Ureter (tissue), 1 donor: ENCODE measurements at places on chromosomes 13 and 19. TPM values are rescaled to one million over a fixed set of nuclear protein-coding genes. Genes with fewer than 3 reads are reported as not detected.

GRCh38 chr19:18425515-18426415, 6.6 kb downstream of the SSBP4 start:
- no peak for DNase-seq

DNA sequence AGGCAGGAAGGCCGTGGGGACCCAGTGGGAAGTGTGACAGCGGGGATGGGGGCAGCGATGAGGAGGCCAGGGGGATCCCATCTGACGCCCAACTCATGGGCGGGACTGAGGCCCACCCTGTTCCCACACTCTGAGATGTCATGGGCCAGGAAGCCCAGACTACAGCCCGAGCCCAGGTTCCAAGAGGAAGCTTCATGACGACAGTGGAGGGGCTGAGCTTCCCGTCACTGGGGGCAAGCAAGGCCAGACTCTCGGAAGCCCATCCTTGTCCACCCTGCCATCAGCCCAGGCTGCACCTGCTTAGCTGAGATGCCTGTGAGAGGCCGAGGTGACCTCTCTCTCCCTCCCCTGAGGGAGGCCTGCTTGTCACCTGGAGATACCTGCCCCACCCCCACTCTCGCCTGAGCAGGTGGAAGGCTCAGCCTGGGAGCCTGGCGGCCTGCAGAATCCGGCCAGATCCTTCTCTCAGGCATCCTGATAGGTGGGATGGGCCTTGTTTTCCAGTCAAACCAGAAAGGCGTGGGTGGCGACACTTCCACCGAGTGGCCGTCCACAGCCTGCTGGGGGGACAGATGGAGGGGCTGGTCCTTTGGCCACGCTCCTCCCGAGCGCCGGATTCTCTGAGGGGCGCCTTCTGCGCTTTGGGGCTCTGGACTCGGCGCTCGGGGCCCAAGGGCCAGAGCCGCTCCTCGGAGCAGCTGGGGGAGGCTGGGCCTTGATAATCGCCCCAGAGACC, 4.8 kb downstream of the ZBTB7A start:
- peak; percentile 81 for DNase-seq

DNA sequence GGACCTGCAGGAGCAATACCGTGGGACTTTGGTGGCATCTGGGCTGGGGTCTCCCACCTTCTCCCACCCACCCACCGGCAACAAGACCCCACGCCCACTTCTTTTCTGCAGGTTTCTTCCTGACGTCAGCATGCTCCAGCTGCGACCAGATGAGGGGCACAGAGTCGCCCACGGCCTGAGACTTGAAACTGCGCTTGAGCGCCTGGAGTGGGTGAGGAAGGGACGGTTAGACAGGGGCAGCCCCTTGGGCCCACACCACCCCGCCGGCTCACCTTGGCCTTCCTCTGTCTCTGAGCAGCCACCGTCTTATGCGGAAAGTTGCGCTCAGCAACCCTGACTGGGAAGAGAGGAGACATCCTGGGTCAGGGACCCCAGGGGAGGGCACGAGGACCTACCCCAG, 2.2 kb downstream of the GARIN5B start:
- no peak for DNase-seq

DNA sequence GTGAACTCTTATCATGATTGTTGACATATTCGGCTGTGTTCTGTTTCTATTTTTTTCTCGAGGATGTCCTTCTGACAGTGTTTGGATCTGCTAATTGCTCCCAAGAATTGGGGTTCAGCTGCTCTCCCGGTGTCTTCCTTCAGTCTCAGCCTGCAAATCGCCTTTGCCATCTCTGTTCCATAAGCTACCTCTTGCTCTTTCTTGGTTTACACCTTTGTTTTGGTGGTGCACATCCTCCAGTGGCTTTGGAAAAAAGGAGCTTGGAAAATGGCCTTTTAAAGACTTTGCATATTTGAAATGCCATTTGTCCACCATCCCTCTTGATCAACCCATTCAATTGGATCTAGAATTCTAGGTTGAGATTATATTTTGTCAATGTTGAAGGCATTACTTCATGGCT, 137.2 kb downstream of the URI1 start:
- no peak for DNase-seq

DNA sequence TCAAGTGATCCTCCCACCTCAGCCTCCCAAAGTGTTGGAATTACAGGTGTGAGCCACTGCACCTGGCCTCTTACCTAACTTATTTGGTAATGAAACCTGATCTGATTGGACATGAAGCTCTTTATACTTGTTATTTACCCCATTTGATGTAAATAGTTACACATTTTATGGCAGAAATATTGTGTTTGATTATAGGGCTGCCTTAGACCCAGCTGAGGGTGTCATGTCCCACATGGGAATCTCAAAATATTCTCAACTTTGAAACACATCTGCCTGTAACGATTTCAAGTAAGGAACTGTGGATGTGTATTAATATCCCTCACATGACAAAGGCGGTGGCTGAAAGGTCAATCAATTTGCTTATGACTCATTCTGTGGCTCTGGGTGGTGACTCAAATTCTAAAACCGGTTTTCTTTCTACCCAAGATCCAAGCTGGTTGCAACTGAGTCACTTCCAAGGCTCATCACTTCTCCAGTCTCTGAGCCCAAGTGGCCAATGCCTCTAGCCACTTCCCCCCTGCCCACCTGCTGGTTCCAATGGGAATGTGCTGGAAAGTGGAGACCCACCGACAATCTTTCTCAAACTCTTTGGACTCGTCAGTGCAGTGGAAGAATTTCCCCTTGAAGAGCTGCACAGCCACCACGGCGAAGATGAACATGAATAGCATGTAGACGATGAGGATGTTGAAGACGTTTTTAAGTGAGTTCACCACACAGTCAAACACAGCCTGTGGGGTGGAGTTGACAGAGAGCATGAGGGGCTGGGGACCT, 110.9 kb downstream of the IER2 start:
- peak; percentile 51 for DNase-seq

The FAM83E gene
- 12.7 TPM for total RNA-seq

The CAPNS1 gene
- total RNA-seq: 649 TPM

The SYMPK gene
- 81.1 TPM for total RNA-seq

The ZNF611 gene
- total RNA-seq: 27.9 TPM

GRCh38 chr13:113205428-113205931, 3.0 kb downstream of the PCID2 start:
- DNase-seq: no peak

- no peak for DNase-seq
Measured at GRCh38 chr13:60114499-60115028, 49.2 kb downstream of the DIAPH3 start.

- DNase-seq: no peak
Measured at GRCh38 chr13:83352391-83352790, 529.9 kb downstream of the SLITRK1 start.

The SOX1 gene
- not detected for total RNA-seq

- no peak for DNase-seq
Measured at GRCh38 chr19:32908641-32909190, 39.1 kb upstream of the SLC7A9 start.

DNA sequence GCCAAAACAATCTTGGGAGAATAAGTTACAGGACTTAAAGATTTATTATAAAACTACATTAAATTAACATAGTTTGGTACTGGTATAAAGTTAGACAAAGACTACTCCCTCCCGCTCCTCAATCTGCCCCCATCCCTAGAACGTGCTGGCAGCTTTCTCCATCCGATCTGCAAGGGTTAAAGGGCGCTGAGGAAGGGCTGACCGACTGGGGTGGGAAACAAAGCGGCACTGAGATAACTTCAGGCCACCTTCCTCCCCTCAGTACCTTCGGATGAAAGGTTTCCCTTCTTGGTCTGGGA, 790 bp upstream of the SUGT1 start:
- DNase-seq: no peak

- no peak for DNase-seq
Measured at GRCh38 chr19:37909661-37910199, 2.7 kb downstream of the SIPA1L3 start.

The SRRM5 gene
- total RNA-seq: 1.0 TPM

DNA sequence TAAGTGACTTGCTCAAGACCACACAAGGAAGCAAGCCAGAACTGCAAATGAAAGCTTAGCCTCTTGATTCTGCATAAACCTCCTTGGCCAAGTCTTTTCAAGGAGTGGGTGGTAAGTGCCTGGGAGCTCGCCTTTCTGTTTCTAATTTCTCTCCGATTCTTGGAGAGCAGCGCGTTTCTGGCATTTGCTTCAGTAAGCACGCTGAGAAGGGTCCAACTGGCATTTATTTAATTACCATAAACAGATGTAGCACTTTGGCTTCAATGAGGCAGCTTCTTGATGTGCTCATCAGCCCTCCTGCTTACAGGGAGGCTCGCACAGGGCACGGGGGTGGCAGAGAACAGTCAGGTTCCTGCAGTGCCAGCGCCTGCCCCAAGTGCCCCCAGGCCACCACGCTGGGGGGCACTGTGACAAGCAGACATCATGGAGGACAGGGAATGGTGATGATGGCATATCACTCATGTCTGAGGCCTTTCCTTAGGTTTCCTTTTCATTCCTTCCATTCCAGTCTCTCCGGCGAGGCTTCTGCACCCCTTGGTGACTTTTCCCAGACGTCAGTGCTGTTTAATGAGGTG, 13.3 kb downstream of the SIAH3 start:
- DNase-seq: no peak

The ACTMAP gene
- 11.3 TPM for total RNA-seq

- no peak for DNase-seq
Measured at GRCh38 chr13:75135325-75135825, 346.6 kb downstream of the TBC1D4 start.

GRCh38 chr13:86878781-86879180, 792.4 kb upstream of the SLITRK5 start:
- no peak for DNase-seq

DNA sequence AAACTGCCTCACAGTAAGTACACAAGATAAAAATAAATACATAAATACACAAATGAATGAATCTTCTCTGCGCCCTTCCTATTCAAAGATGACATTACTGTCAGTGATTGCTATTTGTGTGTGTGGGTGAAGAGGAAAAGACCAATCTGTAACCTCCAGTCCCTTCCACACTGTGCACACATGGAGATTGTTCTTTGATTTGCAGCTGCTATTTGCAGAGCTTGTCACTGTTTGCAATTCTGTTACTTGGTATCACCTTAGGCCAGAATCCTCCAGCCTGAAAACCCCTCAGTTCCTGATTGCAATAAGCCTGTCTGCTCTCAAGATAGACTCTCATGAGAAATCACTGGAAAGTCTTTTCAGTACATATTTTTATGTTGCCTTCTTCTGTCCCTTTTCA, 1314.9 kb downstream of the PCDH9 start:
- no peak for DNase-seq

GRCh38 chr13:89832827-89833226, 1514.7 kb upstream of the MIR17HG start:
- DNase-seq: no peak

The FFAR2 gene
- 0.36 TPM for total RNA-seq

DNA sequence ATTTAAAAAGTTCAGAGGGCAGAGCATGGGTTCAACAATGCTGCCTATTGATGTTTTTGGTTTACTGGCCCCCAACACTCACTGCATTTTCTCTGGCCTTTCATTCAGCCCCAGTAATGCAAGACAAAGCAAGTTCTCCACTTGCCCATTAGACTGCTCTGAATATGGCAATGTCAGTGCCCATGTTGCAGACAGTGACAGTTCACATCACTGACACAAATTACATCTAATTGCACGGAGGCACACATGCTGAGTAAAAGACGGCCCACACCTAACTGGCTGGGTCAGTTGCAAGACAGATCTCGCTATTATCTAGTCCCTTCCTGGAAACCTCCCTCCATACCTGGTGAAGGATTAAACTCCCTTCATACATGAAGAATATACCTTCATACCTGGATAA, 54.0 kb downstream of the ENOX1 start:
- no peak for DNase-seq

DNA sequence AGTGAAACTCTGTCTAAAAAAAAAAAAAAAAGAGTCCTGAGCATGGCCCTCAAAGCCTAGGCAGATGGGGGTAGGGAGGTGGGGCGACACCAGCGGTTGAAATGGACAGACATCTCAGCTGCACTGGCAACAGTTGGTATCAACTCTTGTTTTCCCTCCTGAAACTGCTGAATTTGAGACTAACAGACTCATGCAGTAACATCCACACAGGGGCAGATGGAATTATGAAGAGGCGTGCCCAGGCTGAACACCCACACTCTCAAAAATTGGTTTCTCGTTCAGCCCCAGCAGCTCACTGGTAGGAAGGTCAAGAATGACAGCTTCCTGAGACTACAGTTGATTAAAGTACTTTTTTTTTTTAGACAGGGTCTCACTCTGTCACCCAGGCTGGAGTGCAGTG, 24.1 kb downstream of the PBX4 start:
- DNase-seq: no peak

The NXNL1 gene
- total RNA-seq: not detected

DNA sequence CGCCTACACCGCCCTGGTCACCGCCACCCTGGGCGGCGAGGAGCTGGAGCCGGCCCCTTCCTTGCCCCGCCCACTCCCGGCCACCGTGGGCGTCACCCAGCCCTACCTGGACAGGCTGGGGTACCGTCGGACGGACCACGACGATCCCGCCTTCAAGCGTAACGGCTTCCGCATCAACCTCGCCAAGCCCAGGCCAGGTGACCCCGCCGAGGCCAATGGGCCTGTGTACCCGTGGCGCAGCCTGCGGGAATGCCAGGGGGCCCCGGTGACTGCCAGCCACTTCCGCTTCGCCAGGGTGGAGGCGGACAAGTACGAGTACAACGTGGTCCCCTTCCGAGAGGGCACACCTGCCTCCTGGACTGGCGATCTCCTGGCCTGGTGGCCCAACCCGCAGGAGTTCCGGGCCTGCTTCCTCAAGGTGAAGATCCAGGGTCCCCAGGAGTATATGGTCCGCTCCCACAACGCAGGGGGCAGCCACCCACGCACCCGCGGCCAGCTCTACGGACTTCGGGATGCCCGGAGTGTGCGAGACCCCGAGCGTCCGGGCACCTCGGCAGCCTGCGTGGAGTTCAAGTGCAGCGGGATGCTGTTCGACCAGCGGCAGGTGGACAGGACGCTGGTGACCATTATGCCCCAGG, 7.0 kb downstream of the CILP2 start:
- no peak for DNase-seq

The FBXW9 gene
- 8.7 TPM for total RNA-seq

DNA sequence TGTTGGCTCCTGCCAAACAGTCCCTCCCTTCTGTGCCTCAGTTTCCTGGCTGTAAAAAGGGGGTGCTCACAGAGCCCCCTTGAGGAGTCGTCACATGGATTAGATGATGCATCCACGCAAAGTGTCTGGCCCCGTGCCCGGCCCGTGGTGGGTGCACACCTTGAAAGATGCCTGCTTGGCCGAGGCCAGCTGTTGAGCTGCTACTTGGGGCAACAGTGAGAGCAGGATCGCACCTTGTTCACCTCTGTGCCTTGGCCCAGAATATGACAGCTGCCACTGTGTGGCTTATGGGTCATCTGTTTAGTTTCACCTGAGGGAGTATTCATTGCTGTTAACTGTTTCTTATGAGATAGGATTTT, 17.7 kb downstream of the CRTC1 start:
- DNase-seq: no peak

The C2CD4C gene
- 1.1 TPM for total RNA-seq

GRCh38 chr19:13979244-13979615, 26.9 kb downstream of the RFX1 start:
- no peak for DNase-seq
